SHP77 treated with DMSO at 0.1 percent for 48 hours (cell line): ENCODE measurements at places on chromosomes 7 and 10.

DNA sequence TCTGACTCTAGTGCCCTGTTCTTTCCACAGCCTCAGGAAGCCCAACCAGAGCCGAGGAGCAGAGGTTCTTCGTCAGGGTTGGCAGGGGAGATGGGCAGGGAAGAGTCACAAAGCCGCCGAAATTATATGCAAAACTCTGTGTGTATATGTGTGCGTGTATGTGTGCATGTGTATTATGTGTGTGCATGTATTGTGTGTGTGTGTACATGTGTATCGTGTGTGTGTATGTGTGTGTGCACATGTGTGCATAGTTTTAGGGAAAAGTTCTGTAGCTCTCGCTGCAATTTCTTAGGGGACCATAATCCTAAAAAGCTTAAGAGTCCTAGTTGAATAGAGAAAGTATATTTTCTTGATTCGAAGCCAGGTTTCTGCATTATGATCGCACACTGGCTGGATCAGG, 17.0 kb downstream of the DNAJB12 start:
- no peak for DNase-seq

DNA sequence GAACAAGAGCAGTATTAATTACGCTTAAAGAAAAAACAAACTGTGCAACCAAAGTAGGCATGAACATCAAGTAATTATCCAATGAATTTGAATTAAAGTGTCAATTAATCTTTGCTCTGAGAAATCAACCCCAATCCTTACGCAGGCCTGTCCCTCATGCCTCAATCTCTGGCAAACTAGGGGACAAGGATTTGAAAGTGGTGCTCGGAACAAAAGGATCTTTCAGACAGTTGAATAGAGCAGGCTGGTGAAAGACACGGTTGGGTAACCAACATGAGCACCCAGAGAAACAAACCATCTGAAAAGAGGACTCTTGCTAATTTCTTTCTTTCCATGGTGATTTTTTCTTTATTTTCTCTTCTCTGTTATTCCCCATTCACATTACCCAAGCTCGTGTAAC, 203.5 kb upstream of the PHF14 start:
- no peak for DNase-seq

DNA sequence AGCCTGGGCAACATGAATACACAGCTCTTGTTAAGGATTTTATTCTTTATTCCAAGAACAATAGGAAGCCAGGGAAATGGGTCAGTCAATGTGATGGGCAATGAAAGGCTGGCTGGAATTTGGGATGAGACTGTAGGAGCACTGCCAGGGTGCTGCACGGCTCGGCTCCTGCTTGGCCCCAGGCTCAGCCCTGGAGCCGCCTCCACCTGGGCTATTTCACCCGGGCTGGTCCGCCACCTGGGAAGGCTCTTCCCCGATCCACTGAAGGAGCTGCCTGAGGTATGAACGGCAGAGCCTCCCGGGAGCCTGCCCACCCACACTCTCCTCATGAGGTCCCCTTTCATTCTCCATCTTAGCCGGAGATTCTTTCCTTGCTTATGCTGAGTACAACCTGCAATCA, 80.4 kb upstream of the KMT2C start:
- DNase-seq = no peak

DNA sequence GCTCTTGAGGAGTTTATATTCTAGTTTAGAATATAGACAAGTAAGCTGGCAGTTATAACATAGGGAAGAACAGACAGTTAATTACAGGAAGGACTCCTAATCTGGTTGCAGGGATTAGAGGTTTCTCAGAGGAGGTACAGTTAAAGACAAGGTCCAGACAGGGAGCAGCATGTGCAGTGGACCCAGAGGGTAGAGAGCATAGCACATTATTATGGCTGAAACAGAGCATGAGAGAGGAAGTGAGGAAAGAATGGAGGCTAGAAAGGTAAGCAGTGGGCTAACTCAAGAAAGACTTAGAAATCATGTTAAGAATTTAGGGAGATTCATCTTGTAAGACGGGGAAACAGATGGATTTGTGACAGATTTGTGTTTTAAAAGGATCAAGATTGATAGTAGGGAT, 9.7 kb downstream of the MIOS start:
- no peak for DNase-seq

- no peak for DNase-seq
These were observed 333.8 kb downstream of the BBS9 start for GRCh38 chr7:33463131-33463530.

- DNase-seq = no peak
These were observed 11.8 kb upstream of the TIAL1 start for GRCh38 chr10:119608316-119609155.
